ENCODE measurements at places on chromosomes 3 and 15.

DNA sequence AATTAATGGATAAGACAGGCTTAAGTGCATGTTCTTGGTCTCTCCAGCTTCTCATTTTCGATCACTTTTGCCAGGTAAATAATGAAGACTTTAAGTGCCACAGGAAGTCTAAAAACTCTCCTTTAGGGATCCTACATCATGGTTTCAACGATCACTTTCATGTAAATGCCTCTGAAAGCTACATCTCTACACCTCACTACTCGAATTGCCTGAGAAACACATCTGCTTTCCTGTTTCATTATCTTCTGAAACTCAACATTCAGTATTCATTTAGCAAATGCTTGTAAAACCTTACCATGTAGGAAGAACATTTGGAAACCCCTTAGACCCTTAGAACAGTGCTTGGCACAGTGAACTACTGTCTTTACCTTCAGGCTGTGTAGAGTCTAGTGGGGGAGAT is 16.2 kb downstream of the THAP10 start:
- no peak for DNase-seq

GRCh38 chr3:144295613-144296012 is 324.0 kb downstream of the DIPK2A start:
- no peak for DNase-seq

DNA sequence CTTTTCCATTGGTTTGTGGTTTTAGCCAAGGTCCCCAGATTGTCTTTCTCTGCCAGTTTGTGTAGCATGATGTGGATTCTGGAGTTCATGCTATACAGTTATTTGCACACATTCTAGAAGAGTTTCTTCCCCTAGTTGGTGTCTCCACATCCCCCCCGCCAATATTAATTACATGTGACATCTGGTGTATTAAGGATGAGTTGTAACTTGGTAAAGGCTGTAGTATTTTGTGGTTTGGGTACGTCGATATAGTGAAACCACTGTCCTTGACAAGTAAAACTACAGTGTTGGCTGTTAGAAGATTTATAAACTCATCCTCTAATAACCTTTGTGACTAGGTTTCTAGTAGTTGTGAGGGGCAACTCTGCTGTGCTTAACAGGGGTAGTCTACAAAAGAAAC is 23.7 kb upstream of the P4HTM start:
- no peak for DNase-seq

DNA sequence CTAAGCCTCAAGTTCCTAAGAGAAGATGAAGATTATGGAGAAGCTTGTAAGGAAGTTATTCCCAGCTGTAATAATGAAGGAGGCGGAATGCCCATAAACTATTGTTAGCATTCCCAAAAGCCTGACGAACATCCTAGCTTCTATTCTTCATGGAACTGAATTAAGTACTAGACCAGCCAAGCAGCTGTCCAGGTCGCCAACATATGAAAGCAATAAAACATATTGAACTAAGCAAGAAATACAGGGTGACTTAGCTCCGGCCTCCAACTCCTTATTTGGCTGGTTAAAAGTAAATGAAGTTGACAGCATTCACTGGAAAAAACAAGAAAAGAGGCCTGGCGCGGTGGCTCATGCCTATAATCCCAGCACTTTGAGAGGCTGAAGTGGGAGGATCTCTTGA is 174.0 kb upstream of the TPM1 start:
- DNase-seq = peak; percentile 23

- peak; percentile 43 for DNase-seq
Observed at GRCh38 chr3:134640872-134641470, 9.9 kb downstream of the KY start.

- peak; percentile 49 for DNase-seq
Observed at GRCh38 chr3:153503873-153504272, 341.8 kb downstream of the RAP2B start.

- no peak for DNase-seq
Observed at GRCh38 chr3:196238612-196239560, 22.6 kb downstream of the SLC51A start.

GRCh38 chr3:110815008-110815583 is 256.5 kb upstream of the NECTIN3 start:
- DNase-seq = peak; percentile 87

DNA sequence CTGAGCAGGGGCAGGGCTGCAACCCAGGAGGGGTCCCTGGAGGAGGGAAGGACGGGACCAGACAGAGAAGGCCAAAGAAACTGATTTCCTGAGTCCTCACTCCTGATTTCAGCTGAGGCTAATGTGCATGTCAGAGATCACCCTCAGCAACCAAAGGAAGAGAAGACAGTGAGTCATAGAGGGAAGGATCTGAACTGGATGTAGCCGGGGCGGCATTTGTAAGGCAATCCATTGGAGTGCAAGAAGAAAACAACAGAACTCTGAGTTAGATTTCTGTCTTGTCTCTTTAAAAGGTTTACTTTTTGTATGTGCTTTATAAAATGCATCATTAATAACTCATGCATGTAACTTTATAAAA is 105.3 kb upstream of the AGBL1 start:
- no peak for DNase-seq

DNA sequence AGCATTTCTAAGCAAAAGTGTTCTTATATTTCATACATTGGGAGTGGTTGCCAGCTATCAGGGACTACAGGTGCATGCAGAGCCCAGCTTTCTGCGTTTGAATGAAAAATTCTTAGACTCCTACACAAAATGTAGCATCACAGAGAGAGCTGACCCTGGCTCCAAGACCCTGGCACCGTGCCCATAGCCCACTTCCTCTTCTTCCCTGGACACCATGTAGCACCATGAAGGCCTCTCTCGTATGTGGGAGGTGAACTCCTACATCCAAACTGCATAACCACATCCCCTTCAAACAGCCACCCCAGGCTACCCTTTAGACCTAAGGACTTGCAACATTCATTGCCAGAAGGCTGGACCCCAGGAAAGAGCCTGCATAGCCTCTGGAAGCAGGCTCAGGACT is 35.8 kb upstream of the ATOSA start:
- DNase-seq = no peak

DNA sequence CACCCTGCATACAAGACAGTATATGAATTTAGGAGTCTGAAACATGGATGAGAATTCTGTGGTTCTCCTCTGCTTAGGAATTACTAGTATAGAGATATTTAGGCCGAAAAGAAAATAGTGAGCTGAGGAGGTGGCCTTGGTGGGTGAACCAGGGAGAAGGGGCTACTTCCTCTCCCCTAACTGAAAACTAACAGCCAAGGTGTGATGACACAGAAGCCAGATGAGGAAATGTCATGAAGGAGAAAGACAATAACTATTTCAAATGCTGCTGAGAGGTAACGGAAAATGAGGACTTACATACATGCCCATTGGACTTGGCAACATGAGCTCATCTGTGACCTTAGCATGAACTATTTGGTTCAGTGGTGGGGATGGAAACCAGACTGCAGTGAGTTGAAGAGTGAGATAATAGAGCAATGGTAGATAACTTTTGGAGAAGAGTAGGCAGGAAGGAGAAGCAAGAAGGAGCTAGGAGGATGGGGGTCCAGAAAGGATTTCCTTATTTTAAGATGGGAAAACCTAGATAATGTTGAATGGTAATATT is 114.4 kb upstream of the TSPAN3 start:
- peak; percentile 41 for DNase-seq

GRCh38 chr3:188053710-188054380 is 100.1 kb upstream of the LPP start:
- DNase-seq = no peak

GRCh38 chr15:60479361-60480110 is 594 bp upstream of the ICE2 start:
- DNase-seq = peak; percentile 7

DNA sequence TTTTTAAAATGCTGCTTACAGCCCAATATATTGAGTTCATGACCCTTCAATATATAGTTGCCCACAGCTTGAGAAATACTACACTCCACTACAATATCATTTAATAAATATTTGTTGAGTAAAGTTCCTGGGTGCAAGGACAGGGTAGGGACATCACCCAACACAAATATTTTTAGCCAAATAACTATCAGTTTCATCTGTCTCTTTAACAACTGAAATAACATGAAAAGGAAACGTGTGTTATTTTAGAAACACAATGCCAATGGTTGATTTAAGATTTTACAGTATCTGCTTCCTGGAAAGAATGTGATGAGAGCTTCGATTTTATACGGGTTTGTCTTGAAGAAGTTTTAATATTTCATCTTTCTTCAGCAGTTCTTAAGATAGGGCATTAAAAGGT is 67.7 kb upstream of the CDV3 start:
- DNase-seq = no peak

GRCh38 chr15:50107591-50108408 is 11.2 kb downstream of the ATP8B4 start:
- no peak for DNase-seq

DNA sequence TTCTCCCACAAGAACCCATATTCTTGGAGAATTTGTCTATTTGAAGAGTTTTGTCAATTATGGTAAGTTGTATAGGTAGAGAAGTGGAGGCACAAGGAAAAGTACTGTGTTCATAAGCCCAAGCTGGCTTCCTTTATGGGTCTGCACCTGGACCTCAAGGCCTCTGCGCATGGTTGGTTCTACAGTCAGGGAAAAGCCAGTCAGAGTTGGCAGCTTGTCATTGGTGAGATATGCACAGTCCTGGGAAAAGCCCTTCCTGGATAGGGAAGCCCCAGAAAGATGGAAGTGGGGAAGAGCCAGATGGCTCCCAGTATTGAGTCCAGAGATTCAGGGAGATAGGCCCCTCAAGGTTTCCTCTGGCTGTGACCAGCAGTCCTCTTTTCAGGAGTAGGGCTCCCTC is 15.8 kb downstream of the BOC start:
- DNase-seq = no peak

DNA sequence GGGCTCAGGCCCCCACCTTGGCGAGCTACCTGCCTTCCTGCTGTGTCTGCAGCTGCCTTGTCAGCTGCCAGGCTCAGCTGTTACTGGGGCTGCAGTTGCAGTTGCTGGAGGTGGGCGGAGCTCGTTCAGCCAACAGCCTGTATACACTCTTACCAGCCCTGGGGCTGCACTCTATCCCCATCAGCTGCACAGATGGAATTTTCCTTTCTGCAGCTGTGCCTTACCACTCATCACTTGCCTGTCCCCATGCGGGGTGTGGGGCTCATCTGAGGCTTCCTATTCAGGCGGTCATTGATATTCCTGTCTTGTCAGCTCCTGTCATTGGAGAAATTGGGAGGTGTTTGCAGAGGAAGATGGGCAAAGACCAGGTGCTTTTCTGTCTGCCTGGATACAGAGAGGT is 9.1 kb upstream of the SYN2 start:
- no peak for DNase-seq

GRCh38 chr3:30263925-30264313 is 342.5 kb upstream of the TGFBR2 start:
- DNase-seq = no peak

DNA sequence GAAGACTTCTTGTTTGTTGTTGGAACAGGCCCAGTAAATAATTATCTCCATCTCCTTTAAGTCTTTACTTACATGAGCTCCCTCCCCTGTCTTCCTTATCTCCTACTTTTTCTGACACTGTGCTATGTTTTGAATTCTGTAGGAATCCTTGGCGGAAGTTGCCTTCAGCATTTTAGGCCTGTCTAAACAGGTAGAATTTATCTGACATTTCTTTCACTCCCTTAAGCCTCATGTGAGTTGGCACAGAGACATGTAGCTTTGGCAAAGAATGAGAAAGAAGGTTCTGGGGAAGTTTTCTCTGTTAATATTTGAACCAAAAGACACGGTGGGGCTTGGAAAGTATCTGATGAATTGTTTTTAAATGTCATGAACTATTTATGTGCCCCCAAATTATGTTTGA is 8.1 kb downstream of the MCTP2 start:
- no peak for DNase-seq

DNA sequence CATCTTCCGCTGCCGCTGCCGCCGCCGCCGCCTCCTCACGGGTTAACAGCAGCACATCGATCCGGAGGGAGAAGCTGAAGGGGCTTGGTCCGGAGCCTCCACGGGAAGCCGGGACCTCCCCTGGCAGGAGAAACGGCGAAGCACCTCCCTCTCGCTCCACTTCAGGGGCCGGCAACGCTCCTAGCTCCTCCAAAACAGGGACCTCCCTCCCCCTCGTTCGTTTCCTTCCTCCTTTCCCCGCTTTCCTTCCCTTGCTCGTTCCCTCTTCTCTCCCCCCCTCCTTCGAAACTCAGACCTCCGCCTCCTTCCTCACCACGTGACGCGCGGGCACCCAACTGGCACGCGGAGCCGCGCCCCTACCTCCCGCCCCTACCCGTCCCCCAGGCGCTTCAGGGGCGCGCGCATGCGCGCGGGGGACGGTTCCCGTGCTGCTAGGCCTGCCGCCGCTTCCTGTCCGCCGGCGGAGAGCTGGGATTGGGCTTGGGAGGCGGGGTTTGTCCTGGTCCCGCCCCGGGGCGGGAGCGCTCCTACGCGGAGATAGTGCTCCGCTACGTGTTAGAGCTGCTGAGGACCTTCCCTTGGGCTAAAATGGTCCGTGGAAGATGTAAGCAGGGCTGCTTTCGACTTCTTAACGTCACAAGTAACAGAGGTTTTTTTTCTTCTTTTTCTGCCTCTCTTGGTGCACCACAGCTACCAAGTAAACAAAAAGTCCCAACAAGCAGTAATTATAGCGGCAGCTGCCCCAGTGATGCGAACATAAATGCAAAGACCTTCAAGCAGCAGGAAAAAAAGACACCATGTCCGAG is at the start of gene ADAM10:
Gene ADAM10 (minus strand): TSS at position 176 of the 806 bp plus-strand sequence. CDS start 173 bp downstream, at position 3.
- DNase-seq = peak; percentile 100

DNA sequence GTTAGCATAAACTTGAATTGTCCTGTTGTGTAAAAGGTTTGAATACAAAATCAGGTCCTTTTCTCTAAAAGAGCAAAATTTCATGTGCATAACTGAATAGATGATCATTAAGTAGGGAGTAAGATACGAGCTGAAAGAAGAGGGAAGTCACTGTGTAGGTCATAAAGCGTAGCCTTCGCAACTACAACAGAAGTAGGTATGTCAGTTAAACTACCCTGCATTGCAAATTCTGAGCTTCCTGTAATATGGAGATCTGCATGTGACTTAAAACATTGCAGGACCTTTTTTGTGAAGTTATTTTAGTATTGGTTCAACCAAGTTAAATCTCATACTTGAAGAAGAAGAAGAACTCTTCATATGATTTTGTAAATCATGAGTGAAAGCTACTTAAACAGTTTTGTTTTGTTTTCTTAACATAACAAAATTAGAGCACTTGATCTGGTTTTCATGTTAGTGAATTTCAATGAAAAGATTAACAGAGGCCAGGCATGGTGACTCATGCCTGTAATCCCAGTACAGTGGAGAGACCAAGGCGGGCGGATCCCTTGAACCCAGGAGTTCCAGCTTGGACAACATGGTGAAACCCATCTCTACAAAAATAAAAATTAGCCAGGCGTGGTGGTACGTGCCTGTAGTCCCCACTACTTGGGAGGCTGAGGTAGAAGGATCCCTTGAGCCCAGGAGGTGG is 26.4 kb downstream of the ARMC8 start:
- no peak for DNase-seq

GRCh38 chr15:73777741-73778140 is 24.6 kb upstream of the INSYN1 start:
- no peak for DNase-seq

- DNase-seq = no peak
Observed at GRCh38 chr15:61141497-61142125, 87.5 kb downstream of the RORA start.

GRCh38 chr3:4426782-4427344 is 40.2 kb downstream of the SUMF1 start:
- DNase-seq = peak; percentile 93

All from GM23248 (cell line).